ENCODE measurements at places on chromosomes 2 and 18.

DNA sequence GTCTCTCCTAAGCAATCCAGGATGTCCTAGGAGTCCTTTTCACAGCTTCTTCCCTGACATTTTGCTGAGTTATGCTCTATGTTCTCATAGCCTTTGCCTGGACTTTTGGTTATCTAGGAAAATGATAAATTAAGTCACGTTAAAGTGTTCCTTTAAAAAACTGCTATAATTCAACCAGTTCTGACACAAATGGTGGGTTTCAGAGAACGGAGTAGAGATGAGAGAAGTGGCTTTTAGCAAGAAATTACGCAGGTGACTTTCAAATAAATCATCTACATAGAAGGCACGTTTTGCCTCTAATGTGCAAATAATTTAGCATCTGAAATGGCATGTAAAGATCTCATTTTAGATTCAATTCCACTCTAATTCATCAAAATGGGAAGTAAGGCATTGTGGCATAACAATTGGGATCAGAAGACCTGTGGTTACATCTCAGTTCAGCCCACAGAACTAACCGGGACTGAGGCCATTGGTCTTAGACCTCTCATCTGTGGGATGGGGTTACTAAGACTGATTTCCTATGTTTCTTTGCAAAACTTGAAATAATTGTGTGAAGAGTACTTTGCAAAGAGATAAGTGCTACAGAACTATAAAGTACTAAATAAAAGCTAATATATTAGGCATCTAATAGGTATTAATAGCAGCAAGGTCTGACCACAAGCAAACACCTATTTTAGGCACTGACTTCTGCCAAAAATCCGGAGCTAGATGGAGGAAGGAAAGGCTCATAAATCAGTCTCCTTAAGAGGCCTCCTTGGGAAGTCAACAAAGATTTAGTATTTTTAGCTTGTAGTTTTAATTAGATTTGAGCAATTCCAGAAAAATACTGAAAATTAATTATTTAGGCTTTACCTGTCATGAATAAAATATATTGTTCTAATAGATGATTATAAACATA is 211.4 kb downstream of the PIEZO2 start:
- no peak for DNase-seq

GRCh38 chr2:55550368-55551102 is 31.0 kb downstream of the CFAP36 start:
- no peak for DNase-seq

GRCh38 chr2:113963965-113964364 is 74.1 kb downstream of the ACTR3 start:
- no peak for DNase-seq

DNA sequence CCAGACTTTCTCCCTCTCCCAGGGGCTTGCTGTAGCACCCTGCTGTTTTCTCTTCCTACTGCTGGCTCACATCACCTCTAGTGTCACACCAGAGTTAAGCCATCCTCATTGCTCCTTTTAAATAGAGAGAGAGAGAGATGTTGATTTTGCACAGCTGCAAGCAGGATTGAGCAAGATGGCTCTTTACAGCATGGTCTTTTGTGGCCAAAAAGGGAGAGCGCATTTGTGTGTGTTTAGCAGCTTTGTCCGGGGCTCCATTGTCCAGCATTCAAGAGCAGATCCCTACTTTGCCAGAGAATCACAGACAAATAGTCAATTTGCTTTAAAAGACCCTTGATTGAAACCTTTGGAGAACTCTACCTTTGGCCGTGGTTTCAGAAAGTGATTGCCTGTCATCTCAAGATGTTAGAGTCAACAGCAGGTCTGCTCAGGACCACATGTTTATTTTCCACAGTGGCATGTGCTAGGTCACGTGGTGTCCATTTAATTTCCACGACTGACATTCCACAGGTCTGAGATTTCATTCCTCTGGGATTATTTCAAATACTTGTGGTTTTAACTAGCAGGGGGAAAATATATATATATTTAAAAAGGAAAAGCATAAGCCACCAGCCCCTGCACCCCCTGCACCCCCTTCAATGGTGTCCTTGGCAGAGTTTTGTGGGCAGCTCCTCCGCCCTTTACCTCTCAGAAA is 359.9 kb upstream of the SLC14A2 start:
- DNase-seq, result no peak
